GM10248 (cell line): ENCODE measurements at places on chromosomes 12 and 14.

DNA sequence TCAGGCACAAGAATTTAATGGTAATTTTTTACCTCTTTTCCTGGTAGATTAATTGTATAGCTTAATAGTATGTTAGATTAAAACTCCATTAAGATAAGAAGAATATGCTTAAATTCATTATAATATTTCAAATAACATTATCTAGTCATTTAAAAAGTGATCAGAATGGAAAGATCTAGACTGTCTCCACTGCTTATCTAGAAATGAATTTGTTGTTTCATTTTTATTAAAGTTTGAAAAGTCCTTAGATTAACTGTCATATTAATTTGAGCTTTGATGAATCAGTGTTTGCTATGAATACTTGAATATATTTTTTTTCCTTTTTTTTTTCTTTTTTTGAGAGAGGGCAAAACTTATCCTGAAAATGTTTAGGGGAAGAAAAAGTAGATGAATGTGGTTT is 236.6 kb upstream of the NPAS3 start:
- no peak for DNase-seq

- no peak for DNase-seq
Observed at GRCh38 chr14:22492622-22493542, 96.1 kb downstream of the DAD1 start.

DNA sequence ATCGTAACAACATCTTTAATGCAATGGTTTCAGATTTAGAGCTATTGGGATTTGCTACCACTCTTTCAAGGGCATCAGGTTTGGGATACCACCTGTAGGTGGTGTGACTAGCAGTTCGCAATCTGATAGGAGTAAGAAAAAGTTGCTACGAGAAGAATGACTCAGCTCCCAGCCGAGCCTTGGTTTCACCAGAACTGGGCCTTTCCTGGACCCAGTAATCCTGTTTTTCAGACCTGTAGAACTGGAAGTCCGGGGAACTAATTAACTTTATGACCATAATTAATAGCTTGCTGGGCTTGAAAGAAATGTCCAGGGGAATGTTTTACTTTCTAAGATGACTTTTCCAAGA is 770 bp downstream of the ABHD4 start:
- peak; percentile 43 for DNase-seq

GRCh38 chr14:75634848-75635247 is 25.8 kb downstream of the ERG28 start:
- no peak for DNase-seq

- no peak for DNase-seq
Observed at GRCh38 chr12:27922531-27923139, 49.9 kb downstream of the PTHLH start.
